CD4-positive, alpha-beta T cell treated with Interleukin-6 for 4 hours (primary cell): ENCODE measurements at places on chromosomes 1 and 21.

GRCh38 chr1:13823126-13823880, 123.3 kb downstream of the PRDM2 start:
- DNase-seq, result no peak

GRCh38 chr1:82778612-82779011, 977.9 kb downstream of the ADGRL2 start:
- no peak for DNase-seq

DNA sequence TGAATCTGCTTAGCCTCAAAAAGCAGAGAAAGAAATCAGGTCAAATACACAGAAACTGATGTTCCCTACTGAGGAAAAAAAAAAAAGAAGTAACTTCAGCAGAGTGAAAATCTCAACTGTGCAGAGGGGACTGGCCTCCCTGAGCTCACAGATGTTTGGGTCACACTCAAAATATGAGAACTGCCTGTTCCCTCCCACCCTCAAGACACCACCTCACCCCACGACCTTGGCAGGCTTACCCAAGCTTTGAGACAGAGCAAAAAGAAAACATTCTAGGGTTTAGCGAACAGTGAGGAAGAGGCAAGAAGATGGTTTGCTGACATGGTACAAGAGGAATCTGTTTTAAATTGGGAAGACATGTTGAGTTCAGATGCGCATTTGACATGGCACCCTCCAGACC, 48.8 kb downstream of the NID1 start:
- DNase-seq, result no peak

- no peak for DNase-seq
These were observed 4.3 kb upstream of the FCRL3 start for GRCh38 chr1:157704878-157705277.

DNA sequence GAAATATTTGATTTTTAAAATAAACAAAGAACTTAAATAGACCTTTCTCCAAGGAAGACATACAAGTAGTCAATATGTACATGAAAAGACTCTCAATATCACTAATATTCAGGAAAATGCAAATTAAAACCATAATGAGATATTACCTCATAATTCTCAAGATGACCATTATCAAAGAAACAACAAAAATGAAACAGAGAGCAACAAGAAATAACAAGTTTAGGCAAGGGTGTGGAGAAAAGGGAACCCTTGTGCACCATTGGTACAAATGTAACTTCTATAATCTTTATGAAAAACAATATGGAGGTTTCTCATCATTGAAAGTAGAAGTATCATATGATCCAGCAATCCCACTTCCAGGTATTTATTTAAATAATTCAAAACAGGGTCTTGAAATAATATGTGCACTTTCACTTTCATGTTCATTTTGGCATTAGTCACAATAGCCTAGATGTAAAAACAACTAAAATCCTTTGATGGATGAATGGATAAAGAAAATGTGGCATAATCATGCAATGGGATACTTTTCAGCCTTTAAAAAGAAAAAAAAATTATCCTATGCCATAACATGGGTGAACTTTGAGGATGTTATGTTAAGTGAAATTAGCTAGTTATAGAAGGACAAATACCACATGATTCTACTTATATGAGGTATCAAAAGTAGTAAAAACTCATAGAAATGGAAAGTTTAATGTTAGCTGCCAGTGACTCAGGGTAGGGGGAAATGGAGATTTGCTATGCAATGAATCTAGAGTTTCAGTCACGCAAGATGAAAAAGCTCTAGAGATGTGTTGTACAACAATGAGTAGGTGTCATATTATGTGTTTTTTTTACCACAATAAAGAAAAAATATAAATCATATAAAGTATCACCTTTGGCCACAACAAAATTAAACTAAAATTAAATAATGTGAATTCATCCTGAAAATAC, 114.5 kb upstream of the LYPLAL1 start:
- no peak for DNase-seq

- peak; percentile 78 for DNase-seq
These were observed 14.8 kb downstream of the IL6R start for GRCh38 chr1:154419620-154420571.

DNA sequence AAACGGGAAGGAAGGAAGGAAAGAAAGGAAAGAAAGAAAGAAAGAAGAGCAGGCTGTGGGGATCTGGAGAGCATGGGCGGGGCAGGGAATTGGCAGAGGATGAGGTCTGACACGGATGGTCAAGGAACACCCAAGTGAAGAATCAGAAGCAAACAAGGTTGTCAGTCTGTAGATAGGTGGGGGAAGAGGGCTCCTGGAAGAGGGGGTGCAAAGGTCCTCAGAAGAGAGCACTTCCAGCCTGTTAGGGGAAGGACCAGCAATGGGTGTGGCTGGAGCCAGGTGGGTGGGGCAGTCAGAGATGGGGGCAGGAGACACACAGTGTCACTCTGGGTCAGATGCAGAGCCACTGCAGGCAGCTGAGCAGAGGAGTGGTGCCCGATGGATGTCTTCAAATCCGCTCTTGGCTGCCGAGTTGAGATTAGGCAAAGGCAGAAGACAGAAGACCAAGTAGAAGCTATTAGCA, 11.0 kb upstream of the PLA2G2C start:
- DNase-seq, result no peak

- DNase-seq, result no peak
These were observed 292.5 kb downstream of the HLX start for GRCh38 chr1:221171768-221172167.
